ENCODE measurements at places on chromosomes 13 and 19.

GRCh38 chr13:99208845-99209527 lies 8.3 kb downstream of the UBAC2 start:
- no peak for DNase-seq

- DNase-seq, result no peak
These were observed 427 bp downstream of the ZNF160 start for GRCh38 chr19:53102756-53103233.

GRCh38 chr13:39587939-39588338 lies 15.1 kb downstream of the LHFPL6 start:
- no peak for DNase-seq

DNA sequence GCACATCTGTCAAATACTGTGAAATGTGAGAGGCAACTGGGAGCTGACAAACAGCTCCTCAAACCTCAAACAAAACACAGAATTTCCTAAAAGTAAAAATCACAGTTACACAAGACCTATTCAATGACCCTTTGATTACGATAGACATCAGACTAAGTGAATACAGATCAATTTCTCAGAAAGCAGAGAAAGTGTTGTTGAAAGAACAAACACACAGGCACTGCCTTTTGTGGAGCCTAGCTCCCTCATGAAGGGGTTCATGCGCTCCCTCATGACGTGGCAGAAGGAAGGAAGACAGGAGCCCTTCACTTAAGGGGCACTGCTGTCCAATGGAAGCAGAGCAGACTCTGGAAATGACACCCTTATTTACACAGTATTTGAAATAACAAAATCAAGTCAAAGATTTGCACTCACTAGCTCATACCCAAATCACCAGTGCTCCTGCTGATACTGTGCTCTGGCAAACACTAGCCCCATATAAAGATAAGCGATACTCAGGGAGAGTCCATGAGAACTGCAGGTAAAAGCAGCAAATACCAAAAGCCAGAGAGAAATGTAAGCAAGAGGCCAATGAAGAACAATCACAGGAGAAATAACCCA lies 144.9 kb downstream of the KLF12 start:
- no peak for DNase-seq

- no peak for DNase-seq
These were observed 48.6 kb upstream of the TRPC4 start for GRCh38 chr13:37918116-37918714.

DNA sequence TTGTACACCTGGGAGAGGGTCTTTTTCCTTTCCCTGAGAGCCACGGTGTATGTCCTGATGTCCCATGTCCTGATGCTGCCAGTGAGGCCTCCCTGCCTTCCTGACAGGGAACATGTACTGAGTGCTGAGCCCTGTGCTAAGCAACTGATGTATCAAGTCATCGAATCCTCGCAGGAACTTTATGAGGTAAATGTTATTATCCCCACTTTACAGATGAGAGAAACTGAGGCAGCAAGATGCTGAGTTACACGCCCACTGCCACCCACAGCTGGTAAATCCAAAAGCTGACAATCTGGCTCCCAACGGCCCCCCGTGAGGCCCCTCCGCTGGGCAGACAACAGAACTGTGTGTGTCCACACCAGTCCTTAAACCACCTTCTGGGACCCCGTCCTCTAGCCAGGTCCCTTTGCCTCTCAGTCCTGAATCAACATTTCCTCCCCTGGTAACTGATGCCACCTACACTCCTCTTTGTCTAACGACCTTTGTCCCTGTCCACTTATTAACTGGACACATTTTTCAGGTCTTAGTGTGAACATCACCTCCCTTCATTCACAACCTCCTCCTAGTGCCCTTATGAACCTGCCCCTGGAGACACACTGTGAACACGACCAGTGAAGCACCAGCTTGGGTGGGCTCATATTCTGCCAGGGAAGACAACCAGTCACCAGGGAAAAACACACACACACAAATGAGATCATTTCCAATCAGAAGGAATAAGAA lies 5.4 kb upstream of the VSIG10L start:
- DNase-seq, result no peak

- DNase-seq, result peak; percentile 5
These were observed 237.0 kb downstream of the LACC1 start for GRCh38 chr13:44116562-44117332.

DNA sequence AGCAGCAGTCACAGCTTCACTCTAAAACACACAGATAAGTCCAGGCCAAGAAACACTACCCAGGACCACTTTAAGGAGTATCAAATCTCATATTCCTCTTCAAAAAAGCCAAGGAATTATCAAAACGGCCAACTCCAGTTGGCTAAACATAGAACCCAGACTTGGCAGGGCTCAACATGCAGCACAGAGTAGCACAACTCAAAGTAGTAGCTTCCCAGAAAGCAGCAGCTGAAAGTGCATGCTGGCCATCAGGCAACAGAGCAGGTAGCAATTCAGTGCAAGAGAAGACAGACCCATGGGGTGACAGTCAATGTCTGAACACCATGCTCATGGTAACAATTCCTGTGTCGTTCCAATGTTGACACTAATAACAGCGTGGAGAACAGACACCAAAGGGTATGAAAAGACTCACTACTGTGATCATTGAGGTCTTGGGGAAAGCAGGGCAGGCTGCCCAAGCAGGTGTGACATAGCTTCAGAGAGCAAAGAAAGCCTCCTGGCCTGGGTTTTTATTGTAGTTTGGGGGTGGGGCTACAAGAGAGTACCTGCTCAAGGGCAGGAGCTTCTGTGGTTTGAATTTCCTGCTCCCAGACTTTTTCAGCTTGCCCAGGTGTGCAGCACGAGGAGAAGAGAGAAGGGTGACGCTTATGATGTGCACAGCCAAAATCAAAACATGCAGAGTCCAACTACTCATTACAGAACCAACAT lies 6.2 kb downstream of the ZNF709 start:
- no peak for DNase-seq

GRCh38 chr13:28012896-28013295 lies 24.4 kb upstream of the URAD start:
- DNase-seq, result no peak

DNA sequence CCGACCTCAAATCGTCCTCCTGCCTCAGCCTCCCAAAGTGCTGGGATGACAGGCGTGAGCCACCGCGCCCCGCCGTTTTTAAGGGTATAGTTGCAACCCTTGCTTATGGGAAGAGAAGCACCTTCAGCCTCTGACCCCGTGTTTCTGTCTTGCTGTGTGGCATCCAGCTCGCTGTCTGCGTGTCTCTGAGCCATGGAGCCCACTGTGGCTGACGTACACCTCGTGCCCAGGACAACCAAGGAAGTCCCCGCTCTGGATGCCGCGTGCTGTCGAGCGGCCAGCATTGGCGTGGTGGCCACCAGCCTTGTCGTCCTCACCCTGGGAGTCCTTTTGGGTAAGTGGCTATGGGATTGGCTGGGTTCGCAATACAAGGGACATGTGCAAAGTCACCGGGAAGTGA lies 29.5 kb downstream of the TMPRSS9 start:
- DNase-seq, result no peak

- no peak for DNase-seq
These were observed 69.9 kb downstream of the TBC1D4 start for GRCh38 chr13:75411924-75412537.

DNA sequence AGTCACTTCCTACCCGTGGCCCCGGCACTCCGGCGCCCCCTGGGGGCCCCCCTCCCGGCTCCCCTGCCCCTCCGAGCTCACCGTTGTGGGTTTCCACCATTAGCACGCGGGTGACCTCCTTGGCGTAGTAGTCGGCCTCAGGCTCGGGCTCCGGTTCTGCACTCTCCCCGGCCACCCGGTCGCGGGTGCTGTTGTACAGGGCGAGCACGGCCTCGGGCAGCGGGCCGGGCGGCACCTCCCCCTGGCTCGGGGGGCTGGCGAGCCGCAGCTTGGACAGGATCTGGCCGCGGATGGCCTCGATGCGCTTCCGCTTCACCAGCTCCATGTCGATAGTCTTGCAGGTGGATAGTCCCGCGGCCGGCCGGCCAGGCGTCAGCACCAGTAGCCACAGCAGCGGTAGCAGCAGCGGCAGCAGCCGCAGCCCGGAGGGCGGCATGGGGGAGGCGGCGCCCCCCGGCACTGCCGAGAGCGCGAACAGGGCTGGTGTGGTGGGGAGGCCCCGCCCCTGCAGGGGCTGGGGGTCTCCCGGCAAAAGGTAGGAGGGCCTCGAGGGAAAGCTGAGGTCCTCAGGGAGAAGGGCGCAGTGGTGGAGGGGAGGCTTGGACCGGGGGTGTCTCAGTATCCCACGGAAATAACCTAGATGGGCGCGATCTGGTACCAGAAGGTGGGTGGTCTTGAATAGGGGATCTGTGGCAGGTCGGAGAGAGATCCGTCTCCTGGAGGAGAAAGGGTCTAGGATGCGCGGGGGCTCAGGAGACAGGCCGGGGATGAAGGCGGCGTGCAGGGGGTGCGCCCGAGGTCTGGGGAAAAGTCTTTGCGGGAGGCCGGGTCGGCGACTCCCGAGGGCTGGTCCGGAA lies 885 bp downstream of the TGFB1 start:
- DNase-seq, result no peak

- DNase-seq, result no peak
These were observed 4.5 kb upstream of the ZNF470 start for GRCh38 chr19:56562766-56563165.

- no peak for DNase-seq
These were observed 16.5 kb upstream of the ATP8B3 start for GRCh38 chr19:1828279-1829238.

GRCh38 chr13:103349211-103349980 lies 283.2 kb upstream of the SLC10A2 start:
- no peak for DNase-seq

DNA sequence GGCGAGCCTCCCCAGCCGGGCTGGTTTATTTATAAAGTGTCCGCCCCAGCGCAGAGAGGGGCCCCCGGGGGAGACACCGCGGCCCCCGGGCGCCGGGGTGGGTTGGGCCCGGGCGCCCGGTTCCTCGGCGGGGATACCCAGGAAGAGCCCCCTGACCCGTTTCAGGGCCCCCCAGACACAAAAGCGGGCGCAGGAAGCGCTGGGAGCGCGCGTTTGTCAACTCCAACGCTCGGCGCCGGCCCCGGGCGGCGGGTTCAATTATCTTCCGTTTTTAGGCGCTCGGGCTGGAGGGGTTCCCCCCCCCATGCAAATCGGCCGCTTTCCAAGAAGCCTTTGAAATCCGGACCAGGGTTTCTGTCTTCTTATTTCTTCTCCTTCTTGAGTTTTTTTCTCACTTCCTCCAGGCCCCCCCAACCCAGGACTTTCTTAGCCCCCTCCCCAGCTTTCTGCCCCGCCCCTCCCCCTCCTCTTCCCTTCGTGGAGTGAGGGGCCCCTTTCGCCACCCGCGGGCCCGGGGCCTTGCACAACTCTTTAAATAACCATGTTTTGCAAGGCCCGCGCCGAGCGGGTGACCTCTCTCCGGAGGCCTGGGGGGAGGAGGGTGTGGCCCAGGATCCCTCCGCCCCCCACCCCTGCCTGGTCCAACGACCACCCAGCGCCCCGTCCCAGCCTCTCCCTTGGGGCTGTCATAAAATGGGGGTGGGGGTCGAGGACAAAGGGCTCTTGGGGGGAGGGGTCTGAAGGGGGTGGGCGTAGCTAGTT lies 935 bp downstream of the ARID3A start:
- no peak for DNase-seq

- DNase-seq, result no peak
These were observed 190.5 kb downstream of the URI1 start for GRCh38 chr19:30132343-30133075.

DNA sequence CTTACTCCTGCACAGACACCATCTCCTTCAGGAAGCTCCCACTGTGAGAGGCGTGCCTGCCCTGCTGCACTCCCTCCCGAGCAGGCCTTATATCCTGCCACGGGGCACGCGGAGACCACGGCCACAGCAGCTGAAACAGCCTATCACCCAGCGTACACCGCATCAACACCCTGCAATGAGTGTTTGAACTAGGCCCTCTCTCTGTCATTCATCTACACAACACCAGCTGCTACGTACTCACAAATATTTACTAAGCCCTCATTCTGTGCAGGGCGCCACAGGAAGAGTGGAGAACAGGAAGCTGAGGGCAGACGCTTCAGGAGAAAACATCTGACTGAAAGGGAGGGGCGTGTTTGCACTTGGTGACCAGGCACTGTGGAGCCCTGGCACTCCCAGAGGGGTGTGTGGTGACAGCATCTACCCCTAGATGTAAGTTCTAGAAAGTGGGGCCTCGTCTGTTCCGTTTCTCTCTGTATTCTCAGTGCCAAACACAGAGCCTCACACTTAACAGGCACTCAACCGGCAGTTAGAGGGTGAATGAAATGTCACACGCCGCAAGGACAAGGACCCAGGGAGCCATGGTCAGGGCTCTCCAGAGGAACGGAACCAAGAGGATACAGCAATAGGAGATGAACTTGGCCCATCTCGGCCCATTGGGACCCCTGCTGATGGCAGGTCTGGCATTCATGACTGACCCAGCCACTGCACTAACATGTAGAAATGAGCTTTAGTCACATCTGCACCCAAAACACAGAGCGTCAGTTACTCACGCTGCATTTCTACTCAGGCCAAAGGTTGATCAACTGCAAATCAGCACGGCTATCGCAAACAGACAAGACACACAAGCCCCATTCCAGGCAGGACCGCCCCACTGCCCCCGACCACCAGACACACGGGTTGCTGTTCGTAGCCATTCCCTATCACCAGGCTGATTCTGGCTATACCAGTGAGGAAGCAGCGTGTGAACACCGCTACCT lies 15.7 kb downstream of the RANBP3 start:
- DNase-seq, result no peak

- DNase-seq, result no peak
These were observed 64.2 kb downstream of the LNX2 start for GRCh38 chr13:27556109-27556508.

DNA sequence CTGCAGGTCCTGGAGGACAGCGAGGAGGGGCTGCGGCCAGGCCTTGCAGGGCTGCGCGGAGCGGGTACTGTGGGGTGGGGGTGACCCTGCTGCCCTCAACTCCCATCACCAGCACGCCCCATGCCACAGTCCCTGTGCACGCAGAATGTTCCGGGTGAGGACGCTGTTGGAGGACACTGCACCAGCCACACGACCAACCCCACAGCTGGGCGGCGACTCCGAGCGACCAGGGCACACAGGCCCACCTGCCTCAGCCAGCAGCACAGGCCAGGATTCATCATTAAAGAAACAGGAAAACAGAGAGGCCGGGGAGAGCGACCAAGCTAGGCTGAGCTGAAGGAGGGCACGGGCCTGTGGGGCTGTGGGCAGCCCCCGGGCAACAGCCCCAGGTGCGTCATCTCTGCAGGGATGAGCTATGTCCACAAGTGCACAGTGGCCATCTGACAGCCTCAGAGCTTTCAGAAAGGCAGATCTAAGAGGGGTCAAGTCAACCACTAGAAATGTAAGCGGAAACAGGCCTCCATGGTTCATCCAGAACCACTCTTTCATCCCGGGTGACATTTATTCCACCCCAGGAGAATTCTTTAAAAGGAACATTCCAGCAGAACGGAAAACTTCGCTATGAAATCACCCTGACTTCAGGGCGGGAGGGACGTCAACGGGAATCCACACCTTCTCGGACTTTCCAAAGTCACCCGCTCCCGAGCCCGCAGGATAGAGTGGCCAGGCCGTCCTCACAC lies 1.5 kb downstream of the GAS6 start:
- no peak for DNase-seq

- DNase-seq, result no peak
These were observed 690 bp downstream of the KMT2B start for GRCh38 chr19:35718345-35719041.
